Esophagus squamous epithelium (tissue), 5 donors: ENCODE measurements at places on chromosomes 7 and 10.

GRCh38 chr7:148807436-148807835, 76.7 kb downstream of the EZH2 start:
- no peak for DNase-seq

DNA sequence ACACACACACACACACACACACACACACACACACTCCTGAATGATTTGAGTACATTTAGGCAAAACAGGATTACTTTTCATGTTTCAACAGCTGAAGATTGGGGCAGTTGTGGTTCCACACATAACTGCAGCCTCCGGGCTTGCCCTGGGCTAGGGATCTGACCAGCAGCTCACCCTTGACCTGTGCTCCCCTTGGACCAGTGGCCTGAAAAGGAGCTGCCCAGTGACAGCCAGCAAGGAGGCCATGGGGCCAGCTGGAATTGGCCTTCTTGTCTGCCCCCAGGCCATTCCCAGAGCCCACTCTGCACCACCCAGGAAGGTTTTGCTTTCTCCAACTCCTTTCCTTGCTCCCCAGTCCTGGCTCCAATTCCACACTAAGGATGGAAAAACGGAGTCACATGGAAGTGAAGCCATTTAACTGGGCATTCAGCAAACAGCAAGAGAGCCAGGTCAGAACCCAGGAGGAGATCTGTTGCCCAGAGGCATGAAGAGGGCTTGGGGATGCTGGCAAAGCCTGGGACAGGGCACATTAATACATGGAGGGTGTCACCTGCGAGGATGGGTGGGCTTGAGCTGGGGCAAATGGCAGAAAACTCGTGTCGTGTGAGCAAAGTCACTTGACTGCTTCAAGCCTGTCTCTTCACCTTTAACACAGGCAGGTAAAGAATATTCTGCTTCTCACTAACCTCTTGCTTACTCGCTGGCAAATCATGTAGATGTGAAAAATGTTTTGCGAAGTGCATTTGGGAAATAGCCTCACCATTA, 61.5 kb upstream of the GDF10 start:
- DNase-seq: no peak

GRCh38 chr10:48814933-48815332, 124.7 kb downstream of the LRRC18 start:
- DNase-seq: no peak

DNA sequence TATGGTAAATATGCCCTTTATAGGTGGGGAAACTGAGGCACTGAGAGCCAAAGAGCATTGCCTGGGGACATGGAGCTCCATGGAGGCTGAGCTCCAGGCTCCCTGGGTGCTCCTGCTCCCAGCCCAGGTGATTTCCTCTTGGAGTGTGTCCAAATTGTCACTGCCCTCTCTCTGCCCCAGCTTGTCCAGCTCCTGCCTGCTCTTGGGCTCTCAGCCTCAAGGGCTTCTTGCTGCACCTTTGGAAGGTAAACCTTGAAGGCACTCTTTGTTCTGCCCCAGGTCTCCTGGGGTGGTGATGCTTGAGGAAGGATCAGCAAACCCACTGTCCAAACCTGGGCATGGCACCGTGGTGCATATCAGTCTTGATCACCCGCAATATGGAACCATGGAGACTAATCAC, 166.1 kb downstream of the RPS24 start:
- DNase-seq: no peak

DNA sequence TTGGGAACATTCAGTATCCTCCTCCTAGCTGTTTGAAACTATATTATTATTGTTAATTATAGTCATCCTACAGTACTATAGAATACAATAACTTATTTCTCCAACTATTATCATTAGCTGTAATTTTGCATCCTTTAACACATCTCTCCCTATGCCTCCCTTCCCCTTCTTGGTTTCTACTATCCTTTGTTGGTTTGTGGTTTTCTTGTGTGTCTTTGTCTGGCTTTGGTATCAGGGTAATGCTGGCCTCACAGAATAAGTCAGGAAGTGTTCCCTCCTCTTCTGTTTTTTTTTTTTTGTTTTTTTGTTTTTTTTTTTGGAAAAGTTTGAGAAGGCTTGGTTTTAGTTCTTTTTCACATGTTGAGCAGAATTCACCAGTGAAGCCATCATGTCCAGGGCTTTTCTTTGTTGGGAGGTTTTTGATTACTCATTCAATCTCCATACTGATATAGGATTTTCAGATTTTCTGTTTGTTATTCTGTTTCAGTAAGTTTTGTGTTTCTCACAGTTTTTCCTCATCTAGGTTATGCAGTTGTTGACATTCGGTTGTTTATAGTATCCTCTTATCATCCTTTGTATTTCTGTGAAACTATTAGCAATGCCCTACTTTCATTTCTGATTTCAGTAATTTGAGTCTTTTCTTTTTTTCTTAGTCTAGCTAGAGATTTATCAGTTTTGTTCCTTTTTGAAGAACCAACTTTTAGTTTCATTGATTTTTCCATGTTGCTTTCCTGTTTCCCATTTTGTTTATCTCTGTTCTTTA, 21.6 kb downstream of the C1GALT1 start:
- no peak for DNase-seq

DNA sequence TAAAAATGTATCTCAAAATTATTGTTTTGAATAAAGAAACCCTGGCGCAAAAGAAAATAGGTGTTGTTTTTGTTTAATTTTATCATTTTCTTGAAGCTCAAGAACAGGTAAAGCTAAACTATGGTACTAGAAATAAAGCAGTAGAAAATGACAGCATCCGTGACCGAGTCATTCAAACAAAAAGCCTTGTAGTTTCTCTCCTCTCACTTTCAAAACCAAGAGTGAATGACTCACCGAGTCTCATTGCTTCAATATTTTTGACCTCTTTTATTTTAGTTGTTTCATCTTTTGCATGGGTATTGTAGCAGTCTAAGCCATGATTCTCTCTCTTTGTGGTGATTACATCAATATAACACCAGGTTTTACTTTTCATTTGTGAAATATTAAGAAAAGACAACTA, 396.5 kb downstream of the POM121L12 start:
- no peak for DNase-seq

- DNase-seq: no peak
Observed at GRCh38 chr10:32189400-32190084, 133.3 kb upstream of the KIF5B start.

GRCh38 chr10:76466836-76467503, 1035.5 kb downstream of the LRMDA start:
- DNase-seq: no peak

DNA sequence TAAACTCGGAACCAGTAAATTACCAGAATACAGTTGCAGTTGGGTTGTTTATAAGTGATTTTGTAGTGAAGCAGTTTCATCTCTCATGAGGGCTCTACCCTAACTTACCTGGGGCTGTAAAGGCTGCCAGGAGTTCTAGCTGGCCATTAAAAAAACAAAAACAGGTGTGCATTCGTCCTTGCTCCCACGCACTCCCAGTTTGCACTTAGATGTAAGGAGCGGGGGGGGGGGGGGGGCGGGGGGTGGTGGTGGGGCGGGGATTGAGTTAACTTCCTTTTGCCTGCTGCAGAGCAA, 2.3 kb upstream of the PFKFB3 start:
- DNase-seq: no peak

DNA sequence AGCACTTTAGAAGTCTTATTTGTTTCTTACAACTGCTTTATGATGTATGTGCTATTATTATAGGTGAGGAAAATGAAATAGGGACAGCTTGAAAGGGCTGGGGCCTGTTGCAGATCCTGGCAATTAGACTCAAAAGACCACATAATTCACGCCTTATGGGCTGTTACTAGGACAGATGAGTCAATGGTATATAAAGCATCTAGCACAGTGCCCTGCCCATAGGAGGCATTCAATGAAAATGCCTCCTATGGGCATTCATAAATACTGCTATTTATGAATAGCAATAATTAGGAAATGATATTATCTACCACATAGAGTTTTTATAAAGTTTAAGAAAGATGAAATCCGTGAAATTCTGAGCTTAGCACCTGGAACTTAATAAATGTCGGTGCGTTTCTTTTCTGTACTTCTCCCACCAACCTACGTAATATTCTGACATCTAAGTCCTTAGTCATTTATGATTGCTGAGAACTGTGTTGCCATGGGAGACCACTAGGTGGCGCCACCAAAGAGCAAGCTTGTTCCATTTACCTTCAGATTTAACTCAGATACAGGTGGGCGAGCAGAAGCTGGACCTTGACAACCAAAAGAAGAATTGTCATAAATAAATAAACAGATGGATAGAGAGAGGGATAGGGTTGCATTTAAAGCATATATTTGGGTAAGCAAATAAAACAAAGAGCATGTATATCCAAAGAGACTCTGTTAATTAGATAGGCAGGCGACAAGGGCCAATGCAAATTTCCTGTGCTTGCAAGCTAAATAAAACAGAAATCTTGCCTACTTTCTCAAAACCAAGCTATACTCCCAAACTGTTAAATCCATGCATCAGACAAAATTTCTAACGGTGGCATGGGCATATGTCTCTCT, 699.9 kb downstream of the INHBA start:
- DNase-seq: no peak

GRCh38 chr7:18350678-18351077, 144.9 kb upstream of the HDAC9 start:
- no peak for DNase-seq

- no peak for DNase-seq
Observed at GRCh38 chr10:121813211-121813815, 114.5 kb downstream of the ATE1 start.

DNA sequence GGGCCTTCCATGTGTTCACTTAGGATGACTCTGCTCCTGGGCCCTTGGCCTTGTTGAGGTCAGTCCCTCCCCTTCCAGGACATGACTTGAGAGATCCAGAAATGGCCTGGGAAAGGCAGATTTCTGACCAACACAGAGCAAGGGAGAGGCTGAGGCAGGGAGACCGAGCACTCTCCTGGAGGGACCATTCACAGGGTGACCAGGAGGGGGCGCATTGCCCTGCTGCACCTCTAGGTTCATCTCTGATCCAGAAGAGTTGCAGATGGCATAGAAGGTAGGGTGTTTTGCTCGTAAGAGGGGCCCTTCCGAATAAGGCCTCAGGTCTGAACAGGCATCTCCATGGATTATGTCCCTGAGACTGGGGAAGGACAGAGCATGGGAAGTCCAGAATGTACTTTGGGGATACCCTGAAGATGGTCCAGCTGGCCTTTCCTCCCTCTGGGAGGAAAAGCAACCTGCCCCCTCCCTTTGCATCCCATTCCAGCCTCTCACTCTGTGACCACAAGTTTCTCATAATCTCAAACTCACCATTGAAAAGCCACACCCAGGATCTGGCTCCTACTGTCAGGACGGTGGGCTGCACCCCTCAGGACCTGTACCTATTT, 6.6 kb downstream of the DMBT1 start:
- no peak for DNase-seq

GRCh38 chr10:6619660-6620059, 39.6 kb upstream of the PRKCQ start:
- DNase-seq: no peak

- no peak for DNase-seq
Observed at GRCh38 chr10:101301111-101301731, 52.7 kb upstream of the BTRC start.

GRCh38 chr7:81690688-81691087, 79.2 kb downstream of the HGF start:
- no peak for DNase-seq

DNA sequence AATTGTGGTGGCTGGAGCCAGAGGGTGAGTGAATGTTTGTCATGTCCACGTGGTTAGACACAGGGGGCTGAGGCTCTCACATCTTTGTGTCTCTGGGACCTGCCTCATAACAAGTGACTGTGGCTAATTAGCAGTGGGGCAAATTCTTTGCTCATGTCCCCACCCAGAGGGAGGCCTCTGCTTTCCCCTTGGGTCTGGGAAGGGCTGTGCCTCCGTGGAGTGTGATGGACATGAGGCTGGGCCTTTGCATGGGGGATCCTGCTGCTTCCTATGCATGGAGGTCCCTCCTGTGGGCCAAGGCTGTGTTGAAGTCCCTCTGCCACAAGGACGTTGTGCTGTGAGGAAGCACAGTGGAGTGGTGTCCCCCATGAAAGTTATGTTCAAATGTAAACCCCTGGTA, 327.4 kb upstream of the SHH start:
- no peak for DNase-seq

DNA sequence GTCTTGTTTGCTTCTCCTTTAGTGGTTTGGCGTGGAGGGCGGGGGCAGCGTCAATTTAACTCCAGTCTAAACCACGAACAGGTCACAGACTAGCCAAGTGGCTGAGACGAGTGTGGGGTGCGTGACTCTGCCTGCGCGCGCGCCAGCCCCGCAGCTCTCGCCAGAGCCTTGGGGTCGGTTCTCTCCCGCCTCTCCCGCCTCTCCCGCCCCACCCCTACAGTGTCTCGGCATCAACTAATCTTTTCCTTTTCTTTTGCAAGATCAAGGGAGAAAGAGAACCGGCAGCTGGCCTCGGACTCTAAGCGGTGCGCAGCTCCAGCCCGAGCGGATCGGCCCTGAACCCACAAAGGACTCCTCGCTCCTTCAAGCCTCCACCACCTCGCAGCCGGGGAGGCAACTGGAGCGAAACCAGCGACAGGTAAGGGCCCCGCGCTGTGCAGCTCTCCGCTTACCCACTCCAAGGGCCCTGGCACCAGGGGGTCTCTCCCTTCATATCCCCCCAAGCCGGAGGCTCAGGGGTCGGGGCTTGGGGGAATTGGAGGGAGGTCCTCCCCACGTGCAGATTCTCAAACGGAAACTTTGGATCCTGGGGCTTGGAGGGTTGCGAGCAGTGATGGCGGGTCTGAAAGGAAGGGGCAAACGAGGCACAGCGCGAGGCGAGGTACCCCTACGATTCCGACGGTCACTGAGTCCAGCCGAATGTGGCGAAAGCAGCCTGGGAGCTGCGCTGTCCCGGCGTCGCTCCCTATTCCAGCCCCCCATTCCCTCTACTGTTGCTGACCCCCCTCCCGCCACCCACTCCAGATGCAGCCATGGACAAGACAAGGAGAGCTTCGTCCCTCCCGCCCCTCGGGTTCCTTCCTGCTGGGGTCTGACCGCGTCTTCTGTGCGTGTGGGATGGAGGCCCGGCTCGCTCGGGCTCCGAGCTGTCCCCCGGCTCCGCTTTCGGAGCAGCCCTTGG, 829 bp downstream of the CHRM2 start:
- no peak for DNase-seq

GRCh38 chr7:3998060-3998459, 684.0 kb upstream of the FOXK1 start:
- no peak for DNase-seq

DNA sequence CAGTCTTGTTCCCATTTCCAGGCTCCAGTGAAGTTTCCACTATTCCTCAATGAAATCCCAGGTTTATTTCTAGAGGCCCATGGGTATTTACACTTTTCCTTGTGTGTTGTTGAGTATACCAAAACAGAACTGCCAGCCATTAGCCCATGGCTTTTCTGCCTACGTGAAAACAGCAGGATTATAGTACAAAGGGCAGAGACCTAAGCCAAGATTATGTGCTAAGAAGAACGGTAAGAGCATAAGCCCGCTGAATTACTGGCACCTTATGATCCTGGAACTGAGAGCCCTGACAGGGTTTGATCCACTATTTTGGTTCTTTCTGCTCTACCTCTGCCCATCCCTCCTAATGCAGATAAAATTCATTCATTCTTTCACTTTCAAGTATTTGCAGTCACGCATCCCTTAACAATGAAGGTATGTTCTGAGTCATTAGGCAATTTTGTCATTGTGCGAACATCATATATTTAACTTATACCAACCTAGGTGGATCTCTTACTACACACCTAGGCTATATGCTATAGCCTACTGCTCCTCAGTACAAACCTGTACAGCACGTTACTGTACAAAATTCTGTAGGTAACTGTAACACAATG, 16.0 kb downstream of the SEMA3C start:
- DNase-seq: no peak
